B cell (primary cell): ENCODE measurements at places on chromosomes 12 and 14. TPM values are rescaled to one million over a fixed set of nuclear protein-coding genes. Genes with fewer than 3 reads are reported as not detected.
A peak's percentile ranks its signal among the peaks of the same experiment; 100 is the strongest.

DNA sequence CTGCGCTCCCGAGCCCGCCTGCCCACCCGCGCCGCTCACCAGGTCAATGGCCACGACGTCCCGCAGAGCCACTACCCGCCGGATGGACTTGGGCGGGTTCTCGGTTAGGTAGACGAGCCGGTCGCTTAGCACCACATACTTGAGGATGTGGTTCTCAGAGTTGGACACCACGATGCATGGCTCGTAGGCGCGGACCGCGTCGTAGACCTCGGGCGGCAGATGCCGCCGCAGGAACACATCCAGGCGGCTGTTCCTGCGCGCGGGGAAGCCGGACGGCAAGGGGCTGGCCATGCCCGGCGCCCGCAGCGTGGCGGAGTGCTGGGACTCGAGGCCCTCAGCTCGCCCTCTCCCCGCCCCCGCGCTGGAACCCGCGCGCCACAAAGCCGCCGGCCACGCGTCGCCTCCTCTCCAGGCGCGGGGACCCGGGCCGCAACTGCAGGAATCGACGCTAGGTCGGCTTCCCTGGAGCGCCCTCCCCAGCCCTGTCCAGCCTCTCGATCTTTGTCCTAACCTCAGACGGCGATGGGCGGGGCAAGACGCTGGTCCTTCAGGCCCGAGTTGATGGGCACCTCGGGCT, at the start of gene C12orf56:
Gene C12orf56, minus strand, starts transcription at position 484 of the 577 bp plus-strand sequence. Its CDS starts 193 bp downstream, at position 291.
- peak; percentile 16 for DNase-seq

The C12orf50 gene
- polyA plus RNA-seq = 0.07 TPM in 1 of 2 replicates, not detected in the other

The CLEC6A gene
- 0.07 TPM in 1 of 2 replicates, not detected in the other for polyA plus RNA-seq

The NFE2 gene
- polyA plus RNA-seq = 0.60 and 0.76 TPM in 2 replicates

The GDF3 gene
- not detected in 2 replicates for polyA plus RNA-seq
